NCI-H1105 (cell line): ENCODE measurements at places on chromosomes 1 and 21.

DNA sequence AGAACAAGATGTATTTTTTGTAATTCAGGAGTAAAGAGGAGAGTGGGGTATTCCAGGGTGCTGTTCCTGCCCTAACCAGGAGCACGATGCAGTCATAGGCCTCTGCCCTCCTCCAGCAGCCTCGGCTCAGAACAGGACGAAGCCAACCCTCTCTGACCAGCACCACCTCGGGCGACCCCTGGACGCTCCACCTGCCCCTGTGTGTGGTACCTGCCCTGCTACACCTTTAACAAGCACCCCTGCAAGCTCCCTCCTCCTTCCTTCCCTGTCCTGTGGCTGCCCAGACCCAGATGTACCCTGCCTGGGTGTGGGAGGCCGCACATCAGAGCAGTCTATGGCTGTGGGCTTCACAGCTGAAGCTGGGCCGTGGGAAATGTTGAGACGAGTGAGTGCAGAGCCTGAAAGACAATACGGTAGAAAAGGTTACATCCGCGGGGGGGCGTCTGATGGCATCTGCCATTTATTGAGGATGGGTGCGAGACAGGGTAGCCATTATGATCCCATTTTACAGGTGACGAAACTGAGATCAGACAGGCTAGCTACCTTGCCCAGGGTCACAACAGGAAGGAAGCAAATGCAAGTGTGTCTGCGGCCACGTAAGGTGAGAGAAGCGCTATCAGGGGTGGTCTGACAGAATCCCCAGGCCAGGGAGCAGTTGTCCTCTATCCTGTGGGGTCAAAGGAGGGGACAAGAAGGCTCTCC is 4.6 kb downstream of the ERG start:
- DNase-seq: no peak

DNA sequence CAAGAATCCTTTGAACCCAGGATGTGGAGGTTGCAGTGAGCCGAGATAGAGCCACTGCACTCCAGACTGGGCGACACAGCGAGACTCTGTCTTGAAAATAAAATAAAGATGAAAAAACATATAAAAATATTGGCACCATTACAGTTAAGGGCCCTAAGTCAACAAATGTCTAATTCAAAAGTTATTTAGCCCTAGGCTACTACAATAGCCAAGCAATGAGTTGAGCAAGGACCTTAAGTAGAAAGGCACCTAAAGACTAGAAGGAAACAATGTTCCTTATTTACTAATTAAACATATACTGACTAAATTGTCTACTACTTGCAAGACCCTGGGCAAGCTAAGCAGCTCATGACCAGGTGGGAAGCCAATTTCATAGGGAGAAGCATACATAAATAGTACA is 4.1 kb downstream of the PIK3R3 start:
- no peak for DNase-seq

DNA sequence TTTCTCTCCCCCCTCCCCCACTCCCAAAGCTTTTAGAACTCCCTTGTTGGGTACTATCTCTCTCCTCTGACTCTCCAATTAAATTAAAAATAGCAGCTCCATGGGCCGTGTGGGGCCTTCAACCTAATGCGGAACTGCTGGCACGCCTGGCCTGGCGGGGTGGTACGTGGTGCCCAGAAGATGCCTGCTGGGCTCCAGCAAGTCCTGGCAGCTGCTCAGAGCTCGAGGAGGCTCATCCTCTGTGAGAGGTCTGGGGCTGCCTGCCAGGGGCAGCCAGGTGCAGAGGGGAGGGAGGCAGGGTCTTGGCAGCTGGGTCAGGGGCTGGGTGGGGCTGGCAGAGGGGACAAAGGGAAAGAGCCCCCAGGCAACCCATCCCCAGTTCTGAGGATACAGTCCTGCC is 74.4 kb downstream of the ACTL8 start:
- peak; percentile 92 for DNase-seq

DNA sequence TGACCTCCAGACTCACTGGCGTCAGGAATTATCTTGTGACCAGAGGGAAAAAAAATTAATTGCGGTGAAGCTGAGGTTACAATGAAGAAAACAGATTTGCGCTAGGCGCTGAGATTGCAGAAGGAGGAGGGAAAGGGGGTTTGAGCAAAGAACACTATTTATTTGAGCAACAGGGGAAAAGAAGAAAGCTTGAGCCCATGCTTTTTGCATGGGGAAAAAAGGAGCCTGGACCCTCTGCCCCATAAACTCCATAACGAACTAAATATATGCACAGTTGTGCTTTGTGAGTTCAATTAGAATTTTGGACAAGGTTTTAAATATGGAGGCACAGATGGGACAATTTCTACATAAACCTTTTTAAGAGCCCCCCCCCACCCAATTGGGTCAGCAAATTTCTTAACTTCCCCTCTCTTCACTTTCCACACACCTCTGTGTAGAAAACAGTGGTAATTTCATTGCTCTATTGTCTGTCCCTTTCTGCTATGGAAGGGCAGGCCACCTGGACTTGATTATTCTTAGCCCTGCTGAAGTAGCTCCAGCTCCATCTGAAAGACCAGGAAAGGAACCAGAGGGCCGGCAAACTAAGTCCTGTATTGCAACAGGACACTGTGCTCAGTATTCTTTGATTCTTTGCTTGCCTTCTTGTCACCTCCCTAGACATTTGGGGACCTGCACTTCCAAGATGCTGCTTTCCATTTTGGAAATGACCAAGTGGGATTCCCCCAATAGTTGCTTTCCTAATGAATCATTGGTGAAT is 862 bp upstream of the ID3 start:
- no peak for DNase-seq

GRCh38 chr1:18907021-18907916 is 4.9 kb upstream of the ALDH4A1 start:
- peak; percentile 59 for DNase-seq

GRCh38 chr1:31679091-31679490 is 24.7 kb downstream of the COL16A1 start:
- no peak for DNase-seq

DNA sequence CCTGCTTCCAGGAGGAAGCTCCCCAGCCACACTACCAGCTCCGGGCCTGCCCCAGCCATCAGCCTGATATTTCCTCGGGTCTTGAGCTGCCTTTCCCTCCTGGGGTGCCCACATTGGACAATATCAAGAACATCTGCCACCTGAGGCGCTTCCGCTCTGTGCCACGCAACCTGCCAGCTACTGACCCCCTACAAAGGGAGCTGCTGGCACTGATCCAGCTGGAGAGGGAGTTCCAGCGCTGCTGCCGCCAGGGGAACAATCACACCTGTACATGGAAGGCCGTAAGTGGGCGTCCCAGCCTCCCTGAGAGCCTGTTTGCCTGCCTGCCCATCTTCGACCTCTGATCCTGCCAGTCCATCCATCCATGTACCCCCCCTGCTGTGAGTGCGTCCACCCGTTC is 3.6 kb downstream of the ECM1 start:
- peak; percentile 89 for DNase-seq
